Camera-type eye (tissue), 1 donor: ENCODE measurements at places on chromosomes 6 and 20. TPM values are rescaled to one million over a fixed set of nuclear protein-coding genes. Genes with fewer than 3 reads are reported as not detected.

Gene TRIM15
- not detected for total RNA-seq

Gene TAP1
- total RNA-seq, result 12.8 TPM

Gene ZSCAN9
- total RNA-seq, result 40.6 TPM

Gene HMGCLL1
- total RNA-seq, result 15.2 TPM

Gene CDK5RAP1
- 36.7 TPM for total RNA-seq
